Jurkat, Clone E6-1 (cell line): ENCODE measurements at places on chromosomes 16 and 17.
A peak's percentile ranks its signal among the peaks of the same experiment; 100 is the strongest.

DNA sequence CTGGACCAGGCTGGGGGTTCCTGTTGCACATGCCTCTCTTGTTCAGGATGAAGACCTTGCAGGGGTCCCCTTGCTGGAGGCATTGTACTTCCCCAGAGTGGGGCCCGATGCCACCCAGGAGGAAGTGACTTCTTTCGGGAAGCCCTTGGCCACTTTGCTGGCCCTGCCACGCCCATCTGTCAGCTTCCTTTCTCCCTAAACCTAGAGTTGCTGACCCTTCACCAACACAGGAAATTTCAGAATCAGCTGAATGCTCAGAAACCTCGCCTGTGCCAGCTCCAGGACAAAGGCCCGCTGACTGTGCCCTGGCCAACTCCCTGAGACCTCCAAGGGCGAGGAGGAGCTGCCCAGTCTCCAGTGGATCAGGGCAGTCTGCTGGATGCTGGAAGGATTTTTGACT lies 26.7 kb downstream of the WNT9B start:
- DNase-seq = no peak

DNA sequence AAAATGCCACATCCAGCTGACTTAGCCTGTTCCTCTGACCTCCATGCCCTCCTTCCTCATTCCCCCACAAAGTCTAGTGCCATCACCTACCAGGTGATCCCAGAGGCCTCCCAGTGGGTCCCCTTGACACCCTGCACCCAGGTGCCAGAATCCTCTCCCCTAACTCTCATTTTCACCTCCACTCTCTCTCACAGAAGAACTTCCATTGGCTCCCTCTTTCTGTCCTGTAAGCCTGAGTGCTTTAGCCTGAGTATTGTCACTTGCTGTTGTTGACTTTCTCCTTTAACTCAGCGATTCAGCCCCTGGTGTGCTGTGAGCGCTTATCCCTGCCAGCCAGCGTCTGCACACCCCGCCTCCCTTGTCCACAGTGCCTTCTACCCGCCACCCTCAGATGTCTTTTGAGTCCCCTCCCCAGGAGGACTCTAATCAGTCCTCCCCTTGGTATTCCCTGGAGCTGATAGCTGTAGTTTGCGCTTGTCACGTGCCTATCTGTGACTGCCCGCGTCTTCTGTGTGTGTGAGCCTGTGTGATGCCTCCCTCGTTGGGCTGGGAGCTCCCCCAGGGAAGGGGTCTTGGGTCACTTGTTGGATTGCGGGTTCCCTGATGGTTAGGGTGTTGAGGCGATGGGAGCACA lies 31.9 kb downstream of the ARHGAP23 start:
- no peak for DNase-seq

GRCh38 chr17:8781776-8782175 lies 17.4 kb downstream of the MFSD6L start:
- no peak for DNase-seq

GRCh38 chr17:5249615-5250014 lies 15.0 kb upstream of the SCIMP start:
- DNase-seq = peak; percentile 78

GRCh38 chr17:2435862-2436261 lies 35.0 kb upstream of the MNT start:
- DNase-seq = no peak

DNA sequence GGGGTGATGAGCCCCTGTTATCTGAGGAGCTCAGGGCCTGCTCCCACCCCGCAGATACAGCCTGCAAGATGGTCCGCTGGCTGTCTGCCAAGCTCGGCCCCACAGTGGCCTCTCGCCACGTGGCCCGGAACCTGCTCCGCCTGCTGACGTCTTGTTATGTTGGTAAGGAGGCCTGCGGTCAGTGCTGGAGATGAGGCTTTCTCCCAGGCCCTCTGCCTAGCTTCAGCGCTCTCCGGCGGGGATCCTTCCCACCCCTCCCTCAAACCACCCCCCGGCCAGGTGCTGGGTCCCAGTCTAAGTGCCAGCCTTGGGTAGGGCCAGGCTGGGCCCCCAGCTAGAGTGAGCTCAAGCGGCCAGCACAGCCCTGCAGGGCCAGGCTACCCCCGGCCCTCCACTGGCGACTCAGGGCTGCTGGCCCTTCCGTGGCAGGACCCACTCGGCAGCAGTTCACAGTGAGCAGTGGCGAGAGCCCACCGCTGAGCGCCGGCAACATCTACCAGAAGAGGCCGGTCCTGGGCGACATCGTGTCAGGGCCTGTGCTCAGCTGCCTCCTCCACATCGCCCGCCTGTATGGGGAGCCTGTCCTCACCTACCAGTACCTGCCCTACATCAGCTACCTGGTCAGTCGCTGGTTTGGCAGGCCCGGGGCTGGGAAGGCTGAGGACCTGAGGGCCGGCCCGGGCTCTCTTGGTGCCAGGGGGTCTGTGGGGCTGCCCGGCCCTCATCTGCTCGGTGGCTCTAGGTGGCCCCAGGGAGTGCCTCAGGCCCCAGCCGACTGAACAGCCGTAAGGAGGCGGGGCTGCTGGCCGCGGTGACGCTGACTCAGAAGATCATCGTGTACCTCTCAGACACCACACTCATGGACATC lies 6.1 kb downstream of the WDR81 start:
- DNase-seq = no peak

- DNase-seq = no peak
Measured at GRCh38 chr17:50967795-50968194, 101.6 kb upstream of the TOB1 start.

DNA sequence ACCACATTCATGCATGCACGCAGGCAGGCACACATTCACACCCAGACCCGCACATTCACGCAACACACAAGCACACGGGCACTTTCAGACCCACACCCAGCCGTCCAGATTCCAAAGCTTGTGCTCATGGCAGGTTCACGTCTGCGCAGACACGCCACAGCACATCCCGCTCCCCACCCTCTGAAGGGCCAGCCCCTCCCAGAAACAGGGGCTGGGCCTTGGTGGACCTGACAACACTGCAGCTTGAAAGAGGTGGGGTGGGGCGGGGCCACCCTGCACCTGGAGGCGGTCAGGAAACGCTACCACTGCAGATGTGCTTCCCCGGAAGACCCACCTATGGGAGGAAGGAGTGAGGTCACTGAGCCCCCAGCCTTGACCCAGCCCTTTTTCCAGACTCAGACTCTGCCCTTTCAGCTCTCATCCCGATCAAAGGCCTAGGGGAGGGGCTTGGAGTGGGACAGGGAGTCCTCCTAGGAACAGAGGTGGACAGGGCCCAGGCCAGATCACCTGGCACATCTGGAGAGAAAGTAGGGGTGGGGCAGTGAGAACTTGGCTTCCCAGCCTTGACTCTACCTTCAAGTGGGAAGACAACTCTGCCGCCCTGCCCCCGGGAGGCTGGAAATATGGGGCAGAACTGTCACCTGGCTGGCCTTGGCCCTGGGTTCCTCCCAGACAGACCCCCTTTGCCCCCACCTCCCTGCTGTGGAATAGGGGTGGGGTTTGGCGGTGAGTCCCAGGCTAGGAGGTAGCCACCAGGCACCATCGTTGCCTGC lies 11.0 kb downstream of the P3H4 start:
- DNase-seq = no peak

GRCh38 chr17:57277923-57278604 lies 21.7 kb downstream of the MSI2 start:
- DNase-seq = no peak

- no peak for DNase-seq
Measured at GRCh38 chr16:47581114-47581513, 120.0 kb downstream of the PHKB start.

DNA sequence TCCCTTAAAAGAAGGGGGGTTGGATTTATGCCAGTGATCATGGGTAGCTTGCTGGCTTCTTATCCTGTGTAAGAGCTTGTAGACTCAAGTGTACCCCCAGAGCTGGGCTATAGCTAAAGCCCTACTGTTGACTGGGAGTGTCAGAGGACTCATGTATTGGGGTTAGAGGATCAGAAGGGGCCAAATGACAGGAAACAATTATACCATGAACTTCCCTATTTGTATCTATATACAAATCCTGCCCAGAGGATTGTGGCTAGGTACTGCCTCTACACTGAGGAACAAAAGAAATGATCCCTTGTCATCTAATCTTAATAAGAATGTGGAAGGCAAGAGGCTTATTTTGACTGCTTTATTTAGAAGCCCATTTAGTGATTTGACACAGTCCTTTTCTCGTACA lies 14.3 kb downstream of the ZP2 start:
- DNase-seq = no peak

DNA sequence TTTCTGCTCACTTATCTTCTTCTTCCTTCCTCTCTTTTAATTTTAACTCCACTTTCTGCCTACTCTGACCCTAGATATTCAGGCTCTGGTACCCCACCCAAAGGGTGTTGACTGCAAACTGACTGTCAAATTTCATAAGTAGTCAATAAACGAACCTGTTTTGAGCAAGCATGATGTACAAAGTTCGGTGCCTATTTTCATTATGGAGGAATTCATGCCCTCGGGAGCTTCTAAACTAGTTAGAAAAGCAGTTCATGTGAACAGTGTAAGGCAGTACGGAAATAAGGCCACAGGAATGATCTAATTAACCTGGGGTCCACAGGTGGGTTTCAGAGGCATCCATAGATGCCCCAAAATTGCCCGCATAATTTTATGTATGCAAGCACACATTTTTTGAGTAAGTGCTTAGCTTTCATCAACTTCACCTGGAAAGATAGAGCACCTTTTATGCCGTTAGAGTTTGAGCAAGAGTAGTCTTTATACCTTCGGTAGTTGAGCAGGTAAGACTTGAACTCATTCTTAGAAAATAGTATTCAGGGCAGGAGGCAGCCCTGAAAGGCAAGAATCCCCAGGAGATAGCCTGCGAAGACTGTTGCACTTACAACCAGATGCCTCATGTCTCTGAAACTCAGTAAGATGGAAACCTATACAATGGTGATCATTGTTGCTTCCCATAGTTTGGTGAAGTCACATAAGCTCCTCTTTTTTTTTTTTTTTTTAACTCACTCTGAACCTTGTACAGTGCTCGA lies 36.6 kb upstream of the TBX2 start:
- no peak for DNase-seq

- no peak for DNase-seq
Measured at GRCh38 chr17:7893187-7893880, 4.7 kb downstream of the CHD3 start.

DNA sequence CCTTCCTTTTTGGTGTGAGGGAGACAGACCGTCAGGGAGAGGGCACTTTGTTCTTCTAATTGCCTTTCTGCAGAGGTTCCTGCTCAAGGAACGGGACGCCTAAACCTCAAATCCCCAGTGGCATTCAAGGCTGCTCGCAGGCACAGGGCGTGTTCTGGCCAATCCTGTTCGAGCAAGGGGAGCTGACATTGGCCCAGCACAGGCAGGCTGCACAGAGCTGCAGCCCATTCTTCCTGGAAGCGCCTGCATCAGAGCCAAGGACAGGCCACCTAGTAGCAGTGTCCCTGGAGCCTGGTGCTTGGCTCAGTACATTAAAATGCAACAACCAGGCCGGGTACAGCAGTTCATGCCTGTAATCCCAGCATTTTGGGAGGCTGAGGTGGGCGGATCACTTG lies 72.2 kb upstream of the CREBBP start:
- DNase-seq = no peak

GRCh38 chr17:63035695-63036094 lies 69.7 kb downstream of the TANC2 start:
- peak; percentile 36 for DNase-seq

DNA sequence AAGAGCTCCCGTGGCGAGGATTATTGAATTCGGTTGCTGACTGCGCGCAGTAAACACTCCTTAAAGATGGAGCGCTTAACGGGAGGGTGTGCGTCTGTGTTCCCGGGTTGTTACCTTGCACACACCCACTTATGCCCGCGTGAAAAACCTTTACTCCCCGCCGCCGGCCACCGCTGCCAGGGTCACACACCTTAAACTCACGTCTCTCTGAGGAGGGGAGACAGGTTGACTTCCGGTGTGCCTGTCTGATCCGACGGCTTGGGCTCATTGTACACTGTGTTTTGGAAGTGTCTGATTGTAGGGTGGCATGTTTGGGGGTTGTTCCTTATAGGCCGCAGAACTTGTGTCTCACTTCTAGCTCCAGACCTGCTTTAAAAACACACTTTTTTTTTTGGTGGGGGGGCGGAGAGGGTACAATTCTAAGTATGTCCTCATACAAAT lies 66.8 kb downstream of the KPNA2 start:
- DNase-seq = no peak
